ENCODE measurements at places on chromosomes 5 and 9. TPM values are rescaled to one million over a fixed set of nuclear protein-coding genes. Genes with fewer than 3 reads are reported as not detected.

DNA sequence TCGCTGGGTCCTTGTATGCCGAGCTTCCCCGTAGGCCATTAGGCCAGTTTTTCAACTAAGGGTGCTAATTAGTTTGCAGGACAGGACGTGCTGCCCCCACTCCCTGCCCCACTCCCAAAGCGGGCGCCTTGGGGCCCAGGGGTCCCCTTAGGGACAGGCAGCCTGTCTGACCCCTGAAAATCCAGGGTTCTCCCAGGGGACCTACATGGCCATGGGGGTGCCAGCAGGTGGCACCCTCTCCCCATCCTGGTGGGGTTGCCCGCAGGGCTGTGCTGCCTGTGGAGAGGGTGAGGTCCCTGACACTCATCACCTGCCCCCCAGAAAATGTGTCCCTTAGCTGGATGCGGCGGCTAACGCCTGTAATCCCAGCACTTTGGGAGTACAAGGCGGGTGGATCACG, 8.5 kb upstream of the CCDC187 start:
- DNase-seq, result peak; percentile 65

PLPP7 gene
- not detected for total RNA-seq

DNA sequence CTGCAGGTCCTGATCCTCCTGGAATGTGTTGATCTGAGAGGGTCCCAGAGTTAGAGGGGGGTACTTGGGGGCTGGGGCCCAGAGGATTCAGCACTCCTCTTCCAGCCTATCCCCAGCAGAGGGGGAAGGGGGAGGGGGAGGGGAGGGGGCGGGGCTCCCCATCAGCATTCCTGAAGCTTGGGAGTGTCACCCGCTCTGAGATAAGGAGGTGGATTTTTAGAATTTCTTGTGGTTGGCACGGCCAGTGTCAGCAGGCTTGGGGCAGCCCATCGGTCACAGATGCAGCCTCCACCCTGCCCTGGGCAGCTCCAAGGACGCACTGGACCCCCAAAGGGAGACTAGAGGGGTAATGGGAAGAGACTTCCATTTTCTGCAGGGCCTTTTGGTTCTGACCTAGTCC, 5.3 kb downstream of the FGF18 start:
- DNase-seq, result no peak

DNA sequence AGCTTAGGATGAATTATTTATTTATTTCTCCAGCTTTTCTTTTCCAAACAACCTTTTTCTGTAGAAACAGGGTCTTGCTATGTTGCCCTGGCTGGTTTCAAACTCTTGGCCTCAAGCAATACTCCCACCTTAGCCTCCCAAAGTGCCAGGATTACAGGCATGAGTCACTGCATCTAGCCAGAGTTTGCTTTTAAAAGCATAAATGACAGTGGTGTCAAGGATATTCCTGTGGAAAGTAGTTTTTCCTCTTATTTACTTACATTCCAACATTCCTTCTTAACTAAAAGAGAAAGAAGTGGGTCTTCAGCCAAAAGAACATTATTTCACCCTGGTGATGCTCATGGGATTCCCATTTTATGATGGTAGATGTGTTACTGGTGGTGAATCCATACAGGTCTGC, 62.4 kb downstream of the GRIA1 start:
- no peak for DNase-seq

GRCh38 chr9:69395718-69396117, 70.7 kb downstream of the ENTREP1 start:
- DNase-seq, result no peak

DNA sequence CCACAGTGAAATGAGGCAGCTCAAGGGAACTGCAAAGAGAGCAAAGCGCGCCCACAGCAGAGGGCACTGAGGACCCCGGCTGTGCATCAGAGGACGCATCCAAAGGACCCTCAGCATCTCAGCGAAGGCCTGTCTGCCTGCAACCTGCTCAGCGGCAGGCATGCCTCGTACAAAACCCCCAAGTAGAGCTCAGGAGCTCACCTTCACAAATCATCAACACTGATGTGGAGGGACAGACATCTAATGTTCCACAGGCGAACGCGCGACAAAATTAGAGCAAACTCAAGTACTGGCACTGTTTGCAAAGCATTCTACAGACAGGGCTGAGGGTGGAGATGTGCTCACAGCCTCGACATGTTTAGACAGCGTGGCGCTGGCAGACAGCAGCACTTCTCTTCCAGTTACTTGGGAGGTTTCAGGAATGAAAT, 81.0 kb downstream of the DCP2 start:
- no peak for DNase-seq

C9orf152 gene
- 3.5 TPM for total RNA-seq

ANKRD31 gene
- not detected for total RNA-seq

All from HT-29 (cell line).